ENCODE measurements at places on chromosomes 3 and 15.
A peak's percentile ranks its signal among the peaks of the same experiment; 100 is the strongest.

DNA sequence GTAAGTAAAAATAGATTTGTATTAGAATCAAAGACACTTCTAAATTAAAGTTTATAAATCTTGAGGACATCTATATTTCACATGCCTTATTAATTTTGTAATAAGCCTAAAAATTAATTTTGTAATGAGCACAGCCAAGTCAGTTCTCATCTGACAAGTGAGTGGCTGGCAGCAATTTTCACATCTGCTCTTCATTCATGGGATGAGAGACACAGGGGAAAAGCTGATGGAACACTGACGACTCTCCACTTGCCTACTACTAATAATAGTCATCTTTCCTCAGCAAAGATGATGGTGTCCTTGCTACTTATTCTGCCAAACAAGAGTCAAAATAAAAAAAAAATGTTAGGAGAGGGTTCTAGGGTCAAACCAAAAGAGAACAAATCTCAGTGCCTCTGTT, 14.4 kb upstream of the CMSS1 start:
- DNase-seq, result no peak

GRCh38 chr15:31062911-31063310, 38.6 kb downstream of the TRPM1 start:
- no peak for DNase-seq

DNA sequence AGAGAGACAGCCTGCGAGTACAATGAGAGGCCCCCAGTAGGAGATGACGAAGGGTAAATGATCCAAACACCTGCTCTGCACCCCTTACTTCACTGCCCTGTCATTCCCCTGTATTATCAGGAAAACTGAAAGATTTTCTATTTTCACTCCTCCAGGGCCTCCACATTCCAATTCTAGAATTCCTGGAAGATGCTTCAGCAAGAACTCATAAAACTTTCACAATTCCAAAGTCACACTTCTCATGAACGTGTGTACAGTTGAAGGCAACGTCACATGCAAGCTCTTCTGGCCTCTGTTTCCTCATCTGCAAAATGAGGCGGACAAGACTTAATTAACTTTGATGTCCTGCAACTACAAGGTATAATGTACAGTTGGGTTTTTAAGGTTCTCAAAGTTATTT, 62.8 kb upstream of the SPATA12 start:
- DNase-seq, result no peak

- DNase-seq, result no peak
Observed at GRCh38 chr15:77350792-77351191, 69.1 kb downstream of the PEAK1 start.

GRCh38 chr15:31516440-31516839, 189.8 kb downstream of the KLF13 start:
- no peak for DNase-seq

DNA sequence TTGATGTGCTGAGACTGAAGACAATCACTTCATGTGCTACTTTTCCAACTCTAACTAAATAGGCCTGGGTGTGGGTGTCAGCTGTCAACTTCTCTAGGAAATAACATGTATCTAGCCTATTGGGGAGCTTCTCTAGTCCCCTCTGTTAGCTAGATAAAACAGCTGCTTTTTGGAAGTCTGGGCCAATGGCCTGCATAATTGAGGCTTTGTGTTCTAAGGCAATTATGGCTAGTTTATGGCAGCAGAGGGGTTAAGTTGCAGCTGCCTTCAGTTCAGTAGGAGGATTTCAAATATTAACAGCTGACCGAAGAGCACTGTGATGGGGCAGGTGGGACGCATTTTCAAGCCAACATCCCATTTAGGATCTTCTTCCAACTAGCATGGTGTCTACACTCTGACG, 6.4 kb downstream of the COL8A1 start:
- DNase-seq, result no peak

GRCh38 chr3:22982981-22983587, 220.0 kb upstream of the UBE2E2 start:
- DNase-seq, result no peak

GRCh38 chr3:55203006-55203405, 275.1 kb upstream of the LRTM1 start:
- DNase-seq, result no peak

DNA sequence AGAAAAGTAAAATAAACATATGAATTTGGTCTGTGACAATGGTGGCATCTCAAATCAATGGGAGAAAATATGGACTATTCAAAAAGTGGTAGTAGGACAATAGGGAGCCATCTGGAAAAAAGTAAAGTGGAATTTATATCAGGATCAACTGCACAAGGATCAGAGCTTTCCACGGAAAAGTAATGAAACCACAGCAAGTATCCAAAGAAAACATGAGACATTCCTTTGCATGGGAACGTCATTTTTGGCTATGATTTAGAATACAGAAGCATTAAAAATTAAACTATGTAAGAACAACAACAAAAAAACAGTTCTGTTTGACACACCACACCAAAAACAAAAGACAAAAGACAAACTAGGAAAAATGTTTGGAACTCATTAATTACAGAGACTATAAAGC, 18.7 kb downstream of the CRBN start:
- DNase-seq, result no peak

DNA sequence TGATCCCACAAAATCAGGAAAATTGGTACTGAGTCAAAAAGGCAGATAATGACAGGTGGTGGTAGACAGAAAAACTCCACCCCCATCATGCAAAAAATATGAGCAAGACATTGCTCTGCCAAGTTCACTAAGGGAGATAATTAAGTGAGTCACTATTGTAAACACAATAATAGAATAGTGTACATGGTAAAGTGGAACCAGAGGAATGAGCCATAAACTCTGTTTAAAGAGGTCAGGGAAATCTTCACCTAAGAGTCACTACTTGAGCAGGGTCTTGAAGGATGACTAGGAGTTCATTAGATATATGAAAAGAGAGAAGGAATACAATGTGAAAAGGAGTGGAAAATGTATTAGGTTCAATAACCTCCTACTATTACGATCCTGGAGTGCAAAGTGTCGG, 213.4 kb upstream of the PEX5L start:
- DNase-seq, result no peak

- no peak for DNase-seq
Observed at GRCh38 chr3:11737742-11738141, 94.0 kb upstream of the VGLL4 start.

DNA sequence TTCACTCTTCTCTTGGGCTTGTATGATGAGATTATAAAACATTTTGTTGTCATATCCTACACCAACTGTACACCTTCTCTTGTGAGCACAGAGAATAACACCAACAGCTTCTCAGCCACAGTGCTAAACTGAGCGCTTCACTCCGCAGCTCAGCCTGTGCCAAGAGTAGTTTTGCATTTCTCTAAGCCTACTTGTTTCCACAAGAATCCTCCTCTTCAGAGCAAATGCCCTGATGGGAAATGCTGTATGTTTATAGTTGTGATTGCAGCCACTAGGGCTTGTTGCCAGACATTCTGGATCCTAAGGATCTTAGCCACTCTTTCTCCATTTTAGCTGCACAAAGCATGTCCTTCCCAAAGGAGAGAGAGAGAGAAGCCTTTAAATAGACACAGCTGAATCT, 138.8 kb upstream of the PLXND1 start:
- no peak for DNase-seq

GRCh38 chr3:188106006-188106405, 48.0 kb upstream of the LPP start:
- no peak for DNase-seq

DNA sequence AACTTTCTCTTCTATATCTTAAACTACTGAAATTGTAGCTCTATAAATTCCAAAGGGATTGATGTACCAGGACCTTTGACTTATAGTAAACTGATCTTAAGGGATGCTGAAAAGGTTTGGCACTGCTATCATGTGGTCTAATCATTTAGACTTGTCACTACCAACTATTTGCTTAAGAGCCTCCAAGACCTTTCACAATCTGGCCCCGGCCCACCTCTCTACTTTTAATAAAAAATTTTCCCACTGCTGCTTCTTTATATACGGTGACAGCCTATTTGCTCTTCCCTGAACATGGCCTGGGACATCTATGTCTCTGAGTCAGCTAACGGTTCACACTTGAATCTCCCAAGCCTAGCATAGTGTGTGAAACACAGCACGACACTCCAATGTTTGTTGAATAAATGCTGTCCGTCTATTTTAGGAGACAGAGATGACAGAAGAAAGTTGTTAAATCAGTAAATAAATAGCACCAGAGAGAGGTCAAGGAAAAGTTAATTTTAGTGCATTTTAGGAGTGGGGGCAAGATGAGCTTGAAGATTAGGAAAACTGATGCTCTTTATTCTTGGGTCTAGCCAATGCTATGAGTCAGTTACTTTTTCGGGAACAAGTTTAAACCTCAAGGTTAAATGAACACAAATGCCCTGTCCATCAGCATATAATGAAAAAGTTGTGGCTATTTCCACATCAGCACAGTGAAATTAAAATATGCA, 212.9 kb downstream of the TIGIT start:
- DNase-seq, result no peak

GRCh38 chr3:5295191-5295690, 107.7 kb downstream of the EDEM1 start:
- no peak for DNase-seq

DNA sequence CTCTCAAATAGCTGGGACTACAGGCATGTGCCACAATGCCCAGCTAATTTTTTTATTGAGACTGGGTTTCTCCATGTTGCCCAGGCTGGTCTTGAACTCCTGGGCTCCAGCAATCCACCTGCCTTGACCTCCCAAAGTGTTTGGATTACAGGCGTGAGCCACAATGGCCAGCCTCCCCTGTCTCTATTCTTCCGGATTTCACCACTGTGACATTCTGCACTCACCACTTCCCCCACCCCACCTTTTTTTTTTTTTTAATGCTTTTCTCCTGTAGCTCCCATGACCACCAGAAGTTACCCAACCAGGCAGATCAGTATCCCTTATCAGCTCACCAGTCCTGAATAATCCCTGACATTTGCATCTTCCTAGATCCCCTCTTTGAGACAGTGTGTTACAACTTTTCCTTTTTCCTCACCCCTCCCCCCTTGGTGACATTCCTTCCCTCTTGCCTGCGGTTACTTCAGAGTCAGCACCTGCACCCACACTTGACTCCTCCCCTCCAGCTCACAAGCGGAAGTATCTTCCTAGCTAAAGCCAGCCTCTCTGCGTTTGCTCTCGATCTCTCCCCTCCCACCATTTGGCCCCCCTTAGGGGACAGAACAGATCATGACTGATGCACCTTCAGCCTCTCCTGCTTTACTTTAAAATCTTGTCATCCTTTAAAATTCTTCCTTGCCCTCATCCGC, 13.5 kb upstream of the ZNF592 start:
- peak; percentile 75 for DNase-seq

DNA sequence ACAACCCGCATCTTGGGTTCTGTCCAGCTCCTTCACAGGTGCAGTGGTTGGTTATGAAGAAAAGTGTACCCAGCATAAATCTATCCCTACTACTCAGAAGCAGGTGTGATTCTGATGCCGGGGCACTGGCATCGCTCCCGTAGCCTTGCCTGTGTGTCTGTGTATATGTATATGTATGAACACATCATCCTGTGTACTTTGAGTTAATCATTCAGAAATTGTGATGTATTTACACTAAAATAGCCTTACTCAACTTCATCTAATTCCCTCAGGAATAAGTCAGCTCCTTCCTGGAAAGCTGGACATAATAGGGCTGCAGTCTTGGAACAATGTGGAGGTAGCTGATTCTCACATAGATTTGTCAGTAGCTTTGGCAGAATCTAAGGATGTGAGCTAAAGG, 6.7 kb upstream of the ZBED2 start:
- no peak for DNase-seq

DNA sequence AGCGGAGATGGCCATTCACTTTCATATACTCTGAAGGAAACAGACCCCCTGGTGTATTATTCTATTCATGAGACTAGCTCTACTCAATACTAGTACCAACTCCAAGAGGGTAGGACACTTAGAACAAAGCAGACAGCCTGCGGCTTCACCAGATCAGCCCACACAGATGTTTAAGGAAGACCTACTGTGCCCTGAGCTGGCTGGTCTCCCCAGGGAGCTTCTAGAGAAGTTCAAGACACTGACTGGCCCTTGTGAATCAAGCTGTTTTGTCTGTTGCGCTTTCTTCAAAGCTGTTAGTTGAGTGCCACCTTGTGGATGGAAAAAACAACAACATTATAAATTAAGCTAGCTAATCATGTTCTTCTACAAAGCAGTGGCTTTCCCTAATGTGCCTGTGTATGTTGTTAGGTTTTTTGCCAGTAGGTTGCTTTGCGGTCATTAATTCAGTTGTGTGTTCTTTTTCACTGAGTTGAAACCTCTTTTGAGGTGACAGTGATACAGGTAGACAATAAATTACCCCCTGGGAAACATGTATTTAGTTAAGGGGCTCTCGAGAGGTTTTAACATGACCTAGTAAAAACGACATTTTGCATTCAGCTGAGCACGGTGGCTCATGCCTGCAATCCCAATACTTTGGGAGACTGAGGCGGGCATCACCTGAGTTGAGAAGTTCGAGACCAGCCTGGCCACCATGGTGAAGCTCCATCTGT, 64.2 kb upstream of the MYZAP start:
- peak; percentile 34 for DNase-seq

DNA sequence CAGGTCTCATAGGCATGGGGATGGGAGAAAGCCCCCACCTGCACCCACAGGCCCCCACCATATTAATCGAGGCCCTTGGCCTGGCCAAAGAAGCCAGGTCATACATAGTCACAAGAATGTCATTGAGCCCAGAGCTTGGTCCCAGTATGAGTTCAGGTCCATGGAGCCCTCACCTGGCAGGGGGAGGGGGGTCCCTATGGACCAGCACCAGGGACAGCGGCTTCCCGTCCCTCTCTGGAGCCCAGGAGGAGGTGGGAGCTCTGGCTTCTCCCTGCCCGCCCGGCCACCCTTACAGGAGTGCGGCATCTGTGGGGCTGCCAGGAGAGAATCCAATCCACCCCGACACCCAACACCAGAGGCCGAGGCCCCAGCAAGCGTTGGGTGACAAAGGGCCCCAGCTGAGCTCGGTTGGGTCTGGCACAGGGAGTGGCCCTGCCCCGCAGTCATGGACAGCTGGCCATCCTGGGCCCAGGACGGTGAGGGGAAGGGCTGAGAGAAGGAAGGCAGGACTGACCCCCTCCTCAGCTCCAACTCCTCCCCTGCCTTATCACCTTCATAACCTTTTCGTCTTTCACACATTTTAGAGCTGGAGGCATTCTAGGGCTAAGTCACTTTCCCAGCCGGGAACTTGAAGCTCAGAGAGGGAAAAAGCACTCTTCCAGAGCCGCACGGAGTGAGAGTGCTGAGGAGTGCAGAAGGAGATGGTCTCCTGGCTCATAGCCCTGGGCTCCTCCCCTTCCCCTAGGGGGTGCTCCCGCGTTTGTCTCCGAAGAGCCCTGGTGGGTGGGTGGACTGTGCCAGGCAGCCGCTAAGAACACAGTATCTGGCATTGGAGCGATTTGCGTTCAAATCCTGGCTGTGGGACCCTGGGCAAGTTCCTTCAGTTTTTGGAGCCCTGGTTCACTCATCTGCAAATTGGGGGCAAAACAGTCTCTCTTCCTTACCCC, 54.6 kb downstream of the ATP2B2 start:
- no peak for DNase-seq

- no peak for DNase-seq
Observed at GRCh38 chr15:69016021-69016595, 1.6 kb downstream of the NOX5 start.

- no peak for DNase-seq
Observed at GRCh38 chr15:55742498-55742926, 440 bp downstream of the PRTG start.
